Dermis lymphatic vessel endothelial cell (primary cell): ENCODE measurements at places on chromosomes 1 and 21. TPM values are rescaled to one million over a fixed set of nuclear protein-coding genes. Genes with fewer than 3 reads are reported as not detected.

The EXTL1 gene
- total RNA-seq = not detected in 2 replicates

The FBLIM1 gene
- 85.3 and 96.4 TPM in 2 replicates for total RNA-seq

The TARBP1 gene
- 11.5 and 14.4 TPM in 2 replicates for total RNA-seq

The ADAM30 gene
- total RNA-seq = not detected in 2 replicates

The RPL11 gene
- 1,631 and 1,774 TPM in 2 replicates for total RNA-seq

The COP1 gene
- 50.5 and 51.1 TPM in 2 replicates for total RNA-seq

The HMGB4 gene
- total RNA-seq = not detected in 2 replicates
